Fibroblast of skin of scalp (primary cell): ENCODE measurements at places on chromosomes 1 and 21.

DNA sequence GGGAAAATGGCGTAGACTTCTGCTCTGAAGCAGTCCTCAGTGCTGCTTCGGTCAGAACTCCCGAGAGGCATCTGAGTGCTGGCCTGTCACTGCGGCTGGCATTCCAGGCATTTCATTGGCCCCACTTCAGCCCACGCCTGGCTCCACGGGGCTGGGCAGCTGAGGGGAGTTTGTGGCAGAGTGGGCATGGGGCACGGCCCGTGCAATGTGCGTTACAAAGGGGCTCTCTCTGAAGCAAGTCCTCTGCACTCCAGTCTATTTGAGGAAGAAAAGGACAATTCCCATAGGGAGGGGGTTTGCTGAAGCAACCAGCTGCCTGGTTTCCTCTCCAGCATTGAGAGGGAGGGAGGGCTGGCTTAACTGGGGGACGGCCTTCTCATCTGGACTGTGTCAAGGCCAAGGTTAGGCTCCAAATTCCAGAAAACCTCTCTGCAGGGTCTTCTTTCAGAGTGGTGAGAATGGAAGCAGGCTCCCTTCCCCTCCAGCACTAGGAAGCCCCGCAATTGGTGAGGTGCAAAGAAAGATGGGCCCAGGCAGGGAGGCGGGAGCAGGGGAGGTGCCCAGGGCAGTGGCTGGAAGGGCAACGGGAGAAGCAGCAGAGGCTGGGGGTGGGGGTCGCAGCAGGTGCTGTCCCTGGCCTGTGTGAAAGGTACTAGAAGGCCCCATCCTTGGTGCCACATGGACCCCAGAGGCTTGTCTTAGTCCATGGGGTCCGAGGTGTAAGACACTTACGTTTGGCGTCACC is 21.1 kb upstream of the GPR157 start:
- DNase-seq = peak; percentile 52

DNA sequence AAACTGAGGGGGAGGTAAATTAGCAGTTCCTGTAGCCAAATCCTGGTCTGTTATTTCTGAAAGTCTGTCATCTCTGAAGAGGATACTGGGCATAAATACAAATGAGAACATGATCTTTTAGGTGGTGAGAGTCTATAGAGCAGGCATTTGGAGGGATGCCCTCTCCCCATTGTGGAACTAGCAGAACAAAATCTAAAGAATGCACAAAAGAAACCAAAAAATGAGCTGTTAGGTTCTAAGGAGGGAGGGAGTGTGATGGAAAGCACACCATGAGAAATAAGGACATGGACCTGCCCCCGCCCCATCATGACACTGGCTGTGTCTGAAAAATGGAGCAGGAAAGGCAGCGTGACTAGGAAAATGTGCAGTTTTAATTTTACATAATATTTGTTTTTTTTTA is 262.0 kb downstream of the KIF26B start:
- peak; percentile 14 for DNase-seq

- no peak for DNase-seq
Observed at GRCh38 chr1:216785221-216785620, 62.0 kb upstream of the ESRRG start.

GRCh38 chr1:177983482-177984135 is 13.8 kb upstream of the SEC16B start:
- DNase-seq = peak; percentile 71

DNA sequence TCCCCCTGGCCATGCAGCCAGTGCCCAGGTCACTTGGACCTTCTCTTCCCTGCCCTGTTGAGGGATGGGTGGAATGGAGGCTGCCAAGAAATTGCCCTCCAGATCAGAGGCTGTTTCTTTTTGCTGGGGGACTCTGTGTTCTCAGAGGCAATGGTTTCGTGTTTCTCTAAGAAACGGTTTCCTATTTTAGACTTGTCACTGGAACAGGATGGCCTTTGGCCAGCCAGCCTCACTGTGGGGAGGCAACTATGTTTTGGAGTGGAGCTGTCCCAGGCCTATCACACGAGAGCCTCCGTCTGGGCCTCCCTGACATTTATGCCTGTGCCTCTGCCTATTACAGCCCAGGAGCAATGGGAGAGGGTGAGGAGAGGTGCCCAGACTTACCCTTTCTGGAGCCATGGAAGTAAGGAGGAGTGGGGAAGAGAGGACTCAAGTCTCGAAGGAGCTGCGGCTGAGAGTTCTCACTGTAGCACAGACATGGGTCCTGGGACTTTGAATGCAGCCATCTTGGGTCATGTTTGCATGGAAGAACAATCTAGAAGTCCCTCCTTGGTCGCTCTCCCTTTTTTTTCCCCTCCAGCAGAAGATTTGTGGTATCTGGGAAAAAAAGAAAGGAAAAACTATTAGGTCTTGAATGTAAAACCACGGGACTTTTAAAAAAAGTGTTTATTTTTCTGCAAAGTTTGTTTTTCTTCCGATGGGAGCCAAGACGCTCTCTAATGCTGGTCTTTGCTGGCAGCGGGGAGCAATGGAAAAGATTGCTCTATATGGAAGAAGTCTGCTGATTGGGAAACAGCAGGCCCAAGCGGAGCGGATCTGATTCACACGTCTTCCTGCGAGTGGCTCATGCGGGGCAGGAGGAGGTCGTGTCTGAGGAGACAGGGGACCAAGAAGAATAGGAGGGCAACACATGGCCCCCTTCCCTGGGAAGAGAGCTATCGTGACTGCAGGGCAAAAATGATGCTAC is 219.2 kb downstream of the FOXD2 start:
- DNase-seq = peak; percentile 22

GRCh38 chr21:36209626-36210171 is 53.1 kb downstream of the DOP1B start:
- DNase-seq = peak; percentile 54

GRCh38 chr1:5514527-5515183 is 477.6 kb downstream of the NPHP4 start:
- peak; percentile 31 for DNase-seq

- DNase-seq = peak; percentile 89
Observed at GRCh38 chr21:26445440-26445839, 127.6 kb downstream of the CYYR1 start.

GRCh38 chr21:8991968-8992621 is 1529.3 kb upstream of the TPTE start:
- DNase-seq = no peak

GRCh38 chr1:14486401-14487201 is 111.9 kb upstream of the KAZN start:
- peak; percentile 96 for DNase-seq

DNA sequence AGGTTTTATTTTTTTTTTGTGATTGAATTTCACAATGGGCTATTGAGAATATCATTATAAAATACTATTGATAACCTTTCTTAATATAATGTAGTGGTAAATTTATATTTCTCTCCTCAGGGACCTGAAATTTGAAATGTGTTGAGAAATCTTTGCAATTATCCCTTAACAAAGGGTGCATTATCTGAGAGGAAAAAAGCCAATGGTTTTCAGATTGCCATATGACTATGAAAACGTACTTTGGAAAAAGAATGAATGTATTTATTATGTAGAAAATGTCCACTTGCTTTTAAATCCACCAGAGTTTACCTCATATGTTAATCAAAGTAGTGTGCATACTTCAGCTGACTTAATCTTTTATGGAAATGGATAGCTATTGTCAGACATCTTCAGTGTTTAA is 441.1 kb downstream of the AMY1C start:
- no peak for DNase-seq

DNA sequence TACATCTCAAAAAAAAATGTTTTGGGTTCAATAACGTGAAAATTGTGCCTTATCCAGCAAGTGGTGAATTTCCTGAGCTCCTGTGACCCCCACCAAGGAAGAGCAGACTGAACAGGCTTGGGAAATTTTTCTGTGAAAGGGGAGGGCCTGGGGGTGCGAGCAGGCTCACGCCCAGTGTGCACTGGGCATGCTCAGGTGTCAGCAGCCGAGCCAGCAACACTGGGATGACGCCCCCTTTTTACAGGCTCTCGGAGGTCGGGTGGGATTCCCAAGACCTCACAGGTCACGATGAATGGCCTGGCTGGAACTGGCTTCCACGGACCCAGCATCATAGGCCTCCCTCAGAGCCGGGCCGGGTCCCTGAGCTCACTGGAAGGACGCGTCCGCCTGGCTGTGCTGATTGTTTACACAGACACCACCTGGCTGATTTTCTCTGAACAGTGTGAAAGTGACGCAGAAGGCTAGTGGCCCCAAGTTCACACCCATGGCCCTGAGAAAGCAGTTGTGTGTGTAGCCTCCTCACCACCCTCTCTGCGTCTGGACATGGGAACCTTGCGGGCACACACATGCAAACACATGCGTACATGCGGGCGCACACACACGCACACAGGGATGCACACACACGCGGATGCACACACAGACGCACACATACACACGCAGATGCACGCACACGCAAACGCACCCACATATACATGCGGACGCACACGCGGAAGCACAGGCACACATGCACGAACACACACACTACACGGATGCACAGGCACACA is 9.2 kb downstream of the CSTB start:
- DNase-seq = no peak

- DNase-seq = no peak
Observed at GRCh38 chr1:240619906-240620621, 8.1 kb upstream of the GREM2 start.

DNA sequence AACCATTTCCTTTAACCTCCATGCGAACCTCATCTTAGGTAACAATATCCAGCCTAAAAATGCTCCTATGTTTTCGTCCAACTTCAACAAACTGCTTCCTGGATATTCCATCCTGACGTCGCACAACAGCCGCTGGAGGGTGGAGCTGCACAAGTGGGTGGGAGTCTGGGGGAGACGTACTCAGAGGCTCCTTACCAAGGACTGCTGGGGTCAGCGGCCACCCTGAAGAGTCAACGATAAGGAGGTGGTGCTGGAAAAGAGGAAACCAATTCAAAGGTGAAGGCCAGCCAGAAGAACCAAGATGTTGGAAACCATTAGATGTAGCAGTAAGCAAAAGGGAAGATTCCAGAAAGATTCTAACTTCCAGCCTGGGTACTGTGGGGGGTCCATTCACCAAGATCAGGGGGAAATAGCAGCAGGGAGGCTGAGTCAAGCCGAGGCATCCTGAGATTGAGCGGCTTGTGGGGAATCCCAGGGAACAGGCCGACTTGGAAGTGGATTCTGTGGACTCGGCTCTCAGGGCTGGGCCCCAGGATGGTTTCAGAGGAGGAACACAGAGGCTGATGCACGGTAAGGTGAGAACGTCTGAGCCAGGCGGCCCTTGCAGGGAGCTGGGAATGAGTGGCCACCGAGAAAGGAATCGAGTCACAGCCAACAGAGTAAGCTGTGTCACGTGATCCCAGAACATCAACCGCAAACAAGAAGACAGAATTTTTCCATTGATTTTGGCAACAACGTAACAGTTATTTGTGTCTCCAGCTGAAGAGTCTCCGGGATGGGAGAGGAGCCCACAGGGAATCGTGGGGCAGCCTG is 375.7 kb downstream of the NPHP4 start:
- DNase-seq = no peak
